Activated T-helper 9 cell treated with anti-CD3 and anti-CD28 coated beads, Interleukin-2, amount 50 U/mL, for 16 hours (primary cell): ENCODE measurements at places on chromosomes 2 and 18.

DNA sequence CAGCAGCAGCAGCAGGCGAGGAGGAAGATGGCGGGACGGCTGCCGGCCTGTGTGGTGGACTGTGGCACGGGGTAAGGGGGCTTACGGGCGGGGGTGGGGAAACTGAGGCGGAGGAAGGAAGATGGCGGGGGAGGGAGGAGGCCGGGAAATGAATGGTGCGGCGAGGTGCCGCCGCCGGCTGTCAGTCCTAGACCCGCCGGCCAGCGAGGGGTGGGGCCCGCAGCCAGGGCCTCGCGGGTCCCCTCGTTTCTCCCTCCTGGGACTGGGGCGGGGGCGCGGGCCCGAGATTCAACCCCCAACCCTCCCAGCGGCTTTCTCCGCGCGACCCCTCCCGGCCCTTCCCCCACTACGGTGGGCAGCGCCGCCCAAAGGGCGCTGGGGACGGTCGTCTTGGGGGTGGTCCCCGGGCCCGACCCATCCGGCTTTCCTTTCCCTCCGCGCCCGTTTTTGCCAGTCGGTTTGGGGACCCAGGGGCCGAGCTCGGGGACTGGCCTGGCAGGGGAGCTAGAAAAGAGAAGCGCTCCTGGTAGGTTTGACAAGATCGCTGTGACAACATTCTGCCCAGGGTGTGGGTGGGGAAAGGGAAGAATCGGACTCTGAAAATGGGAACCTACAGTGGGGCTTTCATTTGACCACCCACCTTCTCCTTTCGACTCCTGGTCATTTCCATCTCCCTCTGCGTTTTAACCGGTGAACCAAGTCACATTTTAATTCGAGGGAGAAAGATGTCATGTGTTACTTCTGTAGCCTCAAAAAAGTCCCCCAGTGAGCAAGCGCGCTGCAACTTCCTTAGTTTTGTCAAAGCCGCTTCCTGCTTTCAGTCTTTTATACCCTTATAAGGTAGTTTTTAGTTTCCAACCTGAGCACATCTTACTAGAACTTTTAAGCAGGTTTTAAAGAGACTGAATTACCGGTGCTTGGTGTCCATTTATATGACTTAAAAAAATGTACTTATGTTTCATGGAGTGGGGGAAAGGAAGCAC is 655 bp downstream of the ACTR3 start:
- peak; percentile 67 for DNase-seq

- no peak for DNase-seq
Measured at GRCh38 chr2:127208313-127208712, 11.8 kb downstream of the CYP27C1 start.

DNA sequence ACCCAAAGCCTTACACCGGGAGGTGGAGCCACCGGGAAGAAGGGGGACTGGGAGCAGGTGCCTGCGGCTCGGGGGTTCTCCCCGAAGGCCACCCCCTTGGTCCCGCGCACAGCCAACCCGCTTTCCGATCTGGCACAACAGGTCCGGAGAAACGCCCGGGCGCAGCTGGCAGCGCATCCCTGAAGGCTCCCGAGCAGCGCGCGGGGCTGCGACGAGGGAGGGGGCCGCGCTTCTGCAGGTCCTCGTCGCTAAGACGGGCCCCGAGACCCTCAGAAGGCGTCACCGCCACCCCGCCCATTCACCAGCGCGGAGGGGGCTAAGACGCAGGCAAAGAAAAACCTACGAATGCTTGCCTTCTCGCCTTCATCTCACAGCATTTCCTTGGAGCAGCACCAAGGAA is 1.8 kb downstream of the CBLN2 start:
- DNase-seq = no peak

- DNase-seq = no peak
Measured at GRCh38 chr2:155518094-155518493, 814.4 kb downstream of the NR4A2 start.

GRCh38 chr2:71538241-71538640 is 84.9 kb downstream of the DYSF start:
- DNase-seq = no peak

- no peak for DNase-seq
Measured at GRCh38 chr18:22412176-22412911, 5.4 kb downstream of the CTAGE1 start.
